Progenitor cell of endocrine pancreas (in vitro differentiated cells): ENCODE measurements at places on chromosomes 3 and 15. TPM values are rescaled to one million over a fixed set of nuclear protein-coding genes. Genes with fewer than 3 reads are reported as not detected.

The FAM107A gene
- total RNA-seq = 0.09 TPM in 1 of 2 replicates, not detected in the other

The ETFA gene
- total RNA-seq = 105 and 107 TPM in 2 replicates

The DUOXA2 gene
- not detected in 2 replicates for total RNA-seq

The PIERCE2 gene
- 4.7 and 5.8 TPM in 2 replicates for total RNA-seq
